ENCODE measurements at places on chromosomes 2 and 18.

DNA sequence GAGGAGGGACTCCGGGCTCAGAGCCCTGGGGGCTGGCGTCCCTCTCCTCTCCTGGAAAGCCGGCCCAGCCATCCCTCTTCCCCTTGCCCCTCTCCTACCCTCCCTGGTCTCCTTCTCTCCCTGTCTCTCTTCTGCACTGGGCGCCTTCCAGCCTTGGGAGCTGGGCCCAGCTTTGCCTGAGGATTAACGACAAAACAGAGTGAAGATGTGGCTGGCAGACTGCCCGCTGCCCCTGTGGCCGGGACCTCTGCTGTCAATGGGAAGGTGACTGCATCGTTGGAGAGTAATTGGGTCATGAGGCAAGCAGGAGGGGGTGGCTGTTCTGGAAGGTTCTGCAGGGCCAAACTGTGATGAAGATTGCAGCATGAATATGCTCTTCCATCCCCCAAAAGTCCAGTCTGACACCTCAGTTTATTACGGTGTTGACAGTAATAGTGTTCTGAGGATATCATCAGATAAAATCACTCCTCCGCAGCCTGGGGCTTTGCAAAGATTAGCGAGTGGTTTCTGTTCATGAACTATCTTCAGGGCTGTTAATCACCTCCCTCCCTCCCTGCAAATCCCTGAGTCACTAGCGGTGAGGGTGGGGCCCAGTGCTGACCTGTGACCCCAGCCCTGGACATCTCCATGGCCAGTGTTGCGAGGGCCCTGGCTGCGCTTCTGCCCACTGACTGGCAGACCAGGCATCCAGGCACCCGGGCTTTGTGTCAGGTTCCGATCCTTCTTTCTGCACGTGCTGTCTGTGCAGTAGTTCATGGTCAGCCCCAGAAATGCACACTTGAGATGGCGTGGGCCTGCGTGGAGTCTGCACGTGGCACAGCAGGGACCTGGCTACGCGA lies 23.0 kb downstream of the RTP5 start:
- DNase-seq = no peak

- DNase-seq = peak; percentile 52
Measured at GRCh38 chr18:24031916-24032315, 17.4 kb downstream of the TTC39C start.

GRCh38 chr18:658001-658946 lies 821 bp downstream of the TYMS start:
- peak; percentile 89 for DNase-seq

DNA sequence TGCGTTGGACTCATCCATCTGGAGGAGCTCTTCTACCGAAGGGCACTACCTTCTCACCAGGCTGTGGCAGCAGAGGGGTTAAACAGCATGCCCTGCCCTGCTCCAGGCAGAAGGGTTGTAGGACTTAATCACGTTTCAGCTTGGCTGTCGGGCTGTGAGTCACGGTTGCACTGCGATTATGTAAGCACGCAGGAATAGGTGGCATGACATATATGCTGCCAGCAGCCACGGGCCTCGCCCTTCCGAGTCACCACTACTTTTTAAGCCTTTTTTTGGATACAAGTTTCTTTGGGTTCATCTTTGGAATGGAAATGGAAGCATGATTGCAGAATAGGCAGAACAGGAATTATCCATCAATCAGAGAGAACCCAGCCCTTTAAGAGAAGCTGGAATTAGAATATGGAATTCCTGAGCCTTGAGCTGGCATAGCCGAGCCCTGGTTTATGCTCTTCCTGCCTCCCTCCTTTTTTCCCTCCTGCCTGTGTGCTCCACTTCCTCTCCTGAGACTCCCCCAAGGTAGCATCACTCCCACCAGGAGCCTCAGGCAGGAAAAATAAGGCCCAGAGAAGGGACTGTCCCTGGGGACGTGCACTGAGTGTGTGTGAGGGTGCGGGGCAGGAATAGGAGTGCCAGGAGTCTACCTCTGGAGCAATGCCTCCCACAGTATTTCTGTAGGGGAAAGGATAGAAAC lies 86.8 kb downstream of the SEMA4F start:
- no peak for DNase-seq

DNA sequence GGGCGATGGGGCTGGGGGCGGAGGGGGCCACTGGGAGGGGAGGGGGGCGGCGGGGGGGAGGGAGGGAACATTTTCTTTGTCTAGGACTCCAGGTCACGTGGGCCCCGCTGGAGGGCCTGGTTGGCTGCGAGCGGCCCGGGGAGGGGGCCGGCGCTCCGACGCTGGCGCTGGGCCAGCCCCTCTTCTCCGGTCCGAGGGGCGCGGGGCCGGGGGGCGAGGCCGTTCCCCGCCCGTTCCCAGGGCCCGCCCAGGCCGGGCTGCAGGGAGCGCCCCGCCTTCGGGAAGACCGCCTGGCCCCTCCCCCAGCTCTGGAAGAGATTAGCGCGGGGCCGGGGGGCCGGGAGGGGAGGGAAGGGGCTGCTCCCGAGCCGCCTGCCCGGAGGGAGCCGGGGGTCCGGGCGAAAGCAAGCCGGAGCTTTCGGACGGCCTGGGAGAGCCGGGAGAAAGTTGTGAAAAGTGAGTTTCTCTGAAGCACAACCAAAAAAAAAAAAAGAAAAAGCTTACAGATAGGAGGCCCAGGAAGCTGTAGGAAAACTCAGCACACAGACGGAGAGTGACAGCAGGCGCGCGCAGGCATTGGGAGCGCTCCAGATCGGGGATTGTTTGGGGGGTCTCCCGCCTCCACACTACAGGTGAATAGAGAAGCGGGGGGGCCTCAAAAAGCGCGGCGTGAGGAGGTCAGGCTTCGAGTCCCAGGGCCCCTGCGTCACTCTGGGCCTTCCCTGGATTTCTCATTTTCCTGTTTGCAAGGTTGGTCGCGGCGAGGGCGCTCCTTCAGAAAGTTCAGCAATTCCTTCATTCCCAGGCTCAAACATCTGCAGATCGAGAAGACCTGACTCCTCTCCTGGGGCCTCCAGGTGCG lies 84.1 kb upstream of the POMC start:
- peak; percentile 78 for DNase-seq

GRCh38 chr2:205655779-205656456 lies 26.4 kb upstream of the NRP2 start:
- DNase-seq = no peak

DNA sequence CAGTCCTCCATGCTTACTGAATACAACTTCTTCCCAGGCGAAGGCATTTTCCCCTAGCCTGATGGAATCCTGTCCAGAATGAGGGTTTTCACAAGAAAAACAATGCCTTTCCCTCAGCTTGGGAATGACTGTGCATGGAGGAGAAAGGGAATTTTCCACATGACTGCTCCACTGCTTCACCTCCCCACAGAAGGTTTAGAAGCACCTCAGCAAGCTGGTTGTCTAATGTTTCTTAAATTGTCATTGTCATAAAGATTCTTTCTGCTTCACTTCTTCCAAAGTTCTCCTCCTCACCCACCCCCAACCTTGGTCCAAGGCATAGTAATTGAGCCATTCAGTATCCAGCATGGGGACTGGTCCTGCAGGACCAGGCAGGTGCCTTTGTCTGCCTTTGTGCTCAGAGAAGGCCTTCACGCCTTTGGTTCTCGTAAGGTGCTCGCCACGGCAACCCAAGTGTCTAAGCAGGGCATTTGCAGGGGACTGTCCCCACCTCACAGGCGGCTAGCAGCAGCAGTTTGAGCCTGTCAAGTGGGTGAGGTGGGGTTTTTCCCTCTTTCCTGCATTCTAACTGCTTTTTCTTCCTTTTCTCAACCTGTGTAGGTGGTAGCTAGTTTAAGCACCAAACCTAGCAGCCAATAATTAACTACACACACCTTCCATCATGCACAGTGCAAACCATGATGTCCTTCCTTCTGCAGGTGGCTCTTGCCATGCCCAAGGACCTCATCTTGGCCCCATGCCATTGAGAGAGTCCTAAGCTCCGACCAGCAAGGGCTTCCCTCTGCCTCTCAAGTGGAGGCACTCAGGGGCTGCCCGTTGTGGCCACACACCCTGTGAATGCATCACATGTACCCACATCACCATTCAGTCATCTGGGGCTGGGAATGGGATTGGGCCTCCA lies 65.7 kb upstream of the BCL2L11 start:
- DNase-seq = no peak

GRCh38 chr2:178700136-178700535 lies 107.1 kb downstream of the TTN start:
- no peak for DNase-seq

GRCh38 chr18:35005963-35006577 lies 35.1 kb upstream of the MAPRE2 start:
- no peak for DNase-seq

DNA sequence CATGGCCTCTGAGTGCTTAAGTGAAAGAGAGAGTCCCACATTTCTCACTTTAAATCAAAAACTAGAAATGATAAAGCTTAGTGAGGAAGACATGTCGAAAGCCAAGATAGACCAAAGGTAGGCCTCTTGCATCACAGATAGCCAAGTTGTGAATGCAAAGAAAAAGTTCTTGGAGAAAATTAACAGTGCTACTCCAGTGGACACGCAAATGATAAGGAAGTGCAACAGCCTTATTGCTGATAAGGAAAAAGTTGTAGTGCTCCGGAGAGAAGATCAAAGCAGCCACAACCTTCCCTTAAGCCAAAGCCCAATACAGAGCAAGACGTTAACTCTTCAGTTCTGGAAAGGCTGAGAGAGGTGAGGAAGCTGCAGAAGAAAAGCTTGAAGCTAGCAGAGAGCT lies 32.1 kb downstream of the PSMD1 start:
- DNase-seq = no peak

GRCh38 chr2:86557836-86558235 lies 5.4 kb downstream of the CHMP3 start:
- no peak for DNase-seq

DNA sequence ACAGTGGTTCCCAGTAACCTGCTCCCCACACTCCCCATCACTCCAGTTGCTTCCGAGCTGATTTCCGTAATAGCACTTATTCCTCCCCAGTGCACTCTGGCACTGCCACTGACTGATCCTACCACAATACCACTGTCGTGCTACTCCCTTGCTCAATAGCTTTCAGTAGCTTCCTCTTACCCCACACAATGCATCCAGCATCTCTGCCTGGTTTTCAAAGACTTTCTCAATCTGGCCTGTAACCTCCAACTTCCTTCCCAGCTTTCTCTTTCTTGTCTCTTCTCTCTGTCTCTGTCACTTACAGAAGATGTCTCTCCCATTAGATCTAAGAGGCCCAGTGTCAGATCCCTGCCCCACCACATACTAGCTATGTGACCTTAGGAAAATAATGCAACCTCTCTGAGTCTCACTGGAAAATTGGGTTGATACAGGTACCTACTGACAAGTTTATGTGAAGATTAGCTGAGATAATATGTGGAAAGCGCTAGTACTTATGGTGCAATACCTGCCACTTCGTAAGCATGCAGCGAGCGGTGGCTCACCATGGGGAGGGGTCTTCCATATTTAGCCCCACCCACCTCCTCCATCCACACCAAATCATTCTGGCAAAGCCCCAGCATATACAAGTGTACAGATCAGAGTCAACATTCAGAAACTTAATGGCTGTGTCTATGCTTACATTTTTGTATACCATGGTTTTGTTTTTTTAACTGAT lies 36.7 kb downstream of the SFXN5 start:
- no peak for DNase-seq

- no peak for DNase-seq
Measured at GRCh38 chr18:74078257-74078656, 69.4 kb downstream of the FBXO15 start.

DNA sequence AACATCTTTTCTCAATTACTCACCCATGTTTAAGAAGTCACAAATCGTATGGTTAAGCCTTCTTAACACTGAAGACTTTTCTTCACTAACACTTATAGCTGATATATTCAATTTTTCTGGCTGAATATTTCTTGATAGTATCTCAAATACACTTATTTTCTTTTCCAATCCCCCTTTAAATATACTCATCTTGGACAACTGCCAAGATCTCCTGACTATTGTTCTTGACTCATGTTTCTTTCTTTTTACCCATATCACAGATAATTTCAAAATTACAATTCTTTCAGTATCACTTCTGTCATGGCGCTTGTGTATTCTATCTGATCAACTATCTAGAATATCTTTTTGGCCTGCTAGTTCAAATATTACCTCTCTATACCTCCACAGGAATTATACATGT lies 954.3 kb upstream of the ACVR2A start:
- no peak for DNase-seq

GRCh38 chr2:17877811-17878280 lies 621 bp upstream of the KCNS3 start:
- DNase-seq = peak; percentile 30

GRCh38 chr2:68827666-68828065 lies 43.5 kb downstream of the BMP10 start:
- no peak for DNase-seq

DNA sequence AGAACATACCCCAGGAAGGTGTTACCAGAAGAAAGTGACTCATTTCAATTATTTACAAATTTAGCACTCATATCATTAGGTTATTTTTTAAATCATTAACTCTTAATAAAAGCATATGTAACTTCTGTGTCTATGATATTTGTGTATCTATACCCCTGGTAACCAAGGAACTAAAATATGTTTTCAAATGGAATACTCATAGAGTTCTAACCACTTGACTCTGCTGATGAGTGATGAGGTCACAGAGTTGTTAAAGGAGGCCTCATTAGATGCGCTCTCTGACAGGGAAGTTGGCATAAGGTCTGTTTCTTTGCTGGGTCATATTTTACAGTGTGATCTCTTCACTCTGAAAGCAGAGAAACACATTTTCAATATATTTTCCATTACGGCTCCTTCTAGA lies 73.4 kb downstream of the CCDC150 start:
- no peak for DNase-seq

DNA sequence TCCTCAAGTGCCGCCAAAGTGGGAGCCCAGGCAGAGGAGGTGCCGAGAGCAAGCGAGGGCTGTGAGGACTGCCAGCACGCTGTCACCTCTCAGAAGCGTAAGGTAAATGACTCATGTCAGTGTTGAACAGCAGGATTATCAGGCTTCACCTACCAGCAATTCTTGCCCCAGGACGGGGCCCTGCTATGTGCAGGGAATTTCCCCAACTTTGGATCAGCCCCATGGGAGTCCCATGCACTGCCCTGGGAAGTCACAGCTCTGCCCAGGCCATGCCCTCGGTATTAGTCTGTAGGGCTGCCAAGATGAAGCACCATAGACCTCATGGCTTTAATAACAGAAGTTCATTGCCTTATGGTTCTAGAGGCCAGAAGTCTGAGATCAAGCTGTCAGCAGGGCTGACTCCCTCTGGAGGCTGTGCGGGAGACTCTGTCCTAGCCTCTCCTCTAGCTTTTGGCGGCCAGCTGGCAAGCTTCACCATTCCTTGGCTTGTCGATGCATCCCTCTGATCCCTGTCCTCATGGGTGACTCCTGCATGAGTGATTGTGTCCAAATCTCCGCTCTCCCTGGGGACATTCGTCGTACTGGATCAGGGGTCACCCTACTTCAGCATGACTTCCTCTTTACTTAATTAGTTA lies 55.9 kb downstream of the TRPM8 start:
- DNase-seq = no peak

GRCh38 chr2:170031288-170031687 lies 146.7 kb upstream of the MYO3B start:
- no peak for DNase-seq

DNA sequence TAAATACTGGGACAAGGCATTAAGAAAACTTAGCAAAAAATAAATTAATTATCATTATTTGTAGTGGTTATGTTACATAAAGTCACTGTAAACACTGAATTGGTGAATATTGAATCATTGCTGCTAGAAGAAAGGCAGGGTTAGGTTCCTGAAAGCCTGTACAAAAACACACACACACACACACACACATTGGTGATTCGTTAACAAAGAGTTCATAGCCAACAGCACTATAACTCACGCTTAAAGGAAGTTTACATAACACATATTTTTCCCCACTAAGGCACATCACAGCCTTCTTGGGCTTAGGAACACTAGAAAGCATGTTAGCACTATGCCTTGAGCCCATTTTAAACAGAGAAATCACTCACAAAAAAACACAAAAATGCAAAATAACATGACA lies 690.0 kb upstream of the PIK3C3 start:
- DNase-seq = no peak

GRCh38 chr2:240573071-240573515 lies 4.8 kb downstream of the RNPEPL1 start:
- DNase-seq = no peak

Measured in testis (tissue), 5 donors.